ENCODE measurements at places on chromosomes 3 and 15.

- peak; percentile 26 for DNase-seq
Measured at GRCh38 chr15:31338879-31339557, 12.4 kb downstream of the KLF13 start.

- DNase-seq, result no peak
Measured at GRCh38 chr15:41881086-41881485, 12.8 kb downstream of the SPTBN5 start.

- DNase-seq, result no peak
Measured at GRCh38 chr3:126713199-126713598, 9.2 kb downstream of the CHCHD6 start.

DNA sequence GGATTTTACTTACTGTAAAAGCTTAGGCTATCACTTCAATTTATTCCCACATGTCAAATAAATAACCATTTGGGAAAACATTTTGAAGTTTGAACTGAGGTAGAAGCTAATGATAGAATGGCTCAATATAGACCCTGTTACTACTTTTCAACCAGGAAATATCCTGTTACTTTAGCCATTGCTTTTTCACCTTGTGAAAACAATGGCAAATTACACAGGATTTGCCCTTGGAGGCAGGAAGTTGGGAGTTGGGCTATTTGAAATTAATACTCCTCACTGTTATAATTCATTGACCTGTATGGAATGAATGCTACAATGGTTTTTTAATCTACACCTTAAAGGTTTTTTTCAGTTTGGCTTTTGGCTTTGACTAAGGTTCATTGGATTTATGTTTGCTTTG, 98.1 kb upstream of the UBE2E2 start:
- DNase-seq, result no peak

- no peak for DNase-seq
Measured at GRCh38 chr3:161781381-161781780, 284.8 kb downstream of the OTOL1 start.

GRCh38 chr3:190620886-190621608, 107.2 kb downstream of the IL1RAP start:
- no peak for DNase-seq

GRCh38 chr15:73700041-73700842, 16.1 kb downstream of the CD276 start:
- DNase-seq, result peak; percentile 76

- no peak for DNase-seq
Measured at GRCh38 chr3:154235330-154235729, 89.0 kb downstream of the DHX36 start.

DNA sequence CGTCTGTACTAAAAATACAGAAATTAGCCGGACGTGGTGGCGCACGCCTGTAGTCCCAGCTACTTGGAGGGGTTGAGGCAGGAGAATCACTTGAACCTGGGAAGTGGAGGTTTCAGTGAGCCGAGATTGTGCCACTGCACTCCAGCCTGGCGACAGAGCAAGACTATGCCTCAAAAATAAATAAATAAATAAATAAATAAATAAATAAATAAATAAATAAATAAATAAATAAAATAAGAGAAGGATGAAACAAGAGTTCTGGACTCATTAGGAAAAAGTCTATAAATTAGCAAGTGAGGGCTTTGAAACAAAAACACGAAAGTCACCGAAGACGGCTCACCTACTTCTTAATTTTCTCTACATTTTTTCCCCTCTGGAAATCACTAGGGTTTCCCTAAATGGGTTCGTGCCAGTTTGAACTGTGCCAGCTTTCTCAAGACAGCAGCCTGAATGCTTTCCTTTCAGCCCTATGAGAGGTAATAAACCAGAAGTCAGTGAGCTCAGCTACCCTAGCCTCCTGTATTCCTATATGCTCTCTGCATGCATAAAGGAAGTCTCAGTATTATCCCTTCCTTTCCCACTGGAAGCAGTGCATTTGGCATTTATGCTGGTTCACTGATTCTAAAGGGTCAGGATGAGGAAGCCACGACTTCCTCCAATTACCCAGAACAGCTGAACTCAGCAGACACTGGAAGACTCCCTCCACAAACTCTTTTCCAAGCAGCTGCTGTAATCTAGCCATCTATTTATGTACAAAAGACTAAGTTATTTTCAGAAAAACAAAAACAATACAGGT, 266.9 kb downstream of the ZBBX start:
- DNase-seq, result no peak

DNA sequence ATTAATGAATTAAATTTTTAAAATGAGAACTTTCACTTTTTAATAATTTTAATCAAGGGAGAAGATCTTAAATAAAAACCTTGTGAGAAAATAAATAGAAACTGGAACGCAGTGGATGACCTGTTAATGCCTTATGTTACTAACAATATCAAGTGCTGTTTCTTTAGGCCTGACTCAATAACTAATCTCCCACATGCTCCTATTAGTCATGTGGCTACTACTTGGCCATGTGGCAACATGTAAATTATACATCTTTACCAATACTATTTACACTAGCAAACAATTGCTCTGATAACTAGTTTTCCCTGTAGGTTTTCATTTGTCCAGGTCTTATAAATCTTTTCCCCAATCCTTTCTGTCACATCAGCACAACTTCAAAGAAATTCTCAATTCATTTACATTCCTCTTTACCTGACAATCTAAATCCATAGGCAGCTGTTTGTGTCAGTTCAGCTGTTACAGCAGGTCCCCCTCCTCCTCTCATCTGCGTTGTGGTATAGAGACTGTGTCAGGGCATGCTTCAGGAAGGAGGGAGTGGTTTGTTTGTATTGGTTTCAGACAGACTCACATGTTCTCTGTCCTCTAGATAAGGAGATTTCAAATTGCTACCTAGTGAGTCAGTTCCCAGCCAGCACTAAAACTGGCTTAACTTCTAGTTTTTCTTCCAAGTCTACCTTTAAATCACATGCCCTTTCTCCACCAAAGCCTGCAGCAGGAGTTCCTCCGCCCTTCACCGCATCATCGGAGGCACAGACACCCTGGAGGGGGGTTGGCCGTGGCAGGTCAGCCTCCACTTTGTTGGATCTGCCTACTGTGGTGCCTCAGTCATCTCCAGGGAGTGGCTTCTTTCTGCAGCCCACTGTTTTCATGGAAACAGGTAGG, 11.3 kb upstream of the C3orf52 start:
- peak; percentile 62 for DNase-seq

GRCh38 chr15:40087068-40087810, 21.4 kb downstream of the BMF start:
- no peak for DNase-seq

DNA sequence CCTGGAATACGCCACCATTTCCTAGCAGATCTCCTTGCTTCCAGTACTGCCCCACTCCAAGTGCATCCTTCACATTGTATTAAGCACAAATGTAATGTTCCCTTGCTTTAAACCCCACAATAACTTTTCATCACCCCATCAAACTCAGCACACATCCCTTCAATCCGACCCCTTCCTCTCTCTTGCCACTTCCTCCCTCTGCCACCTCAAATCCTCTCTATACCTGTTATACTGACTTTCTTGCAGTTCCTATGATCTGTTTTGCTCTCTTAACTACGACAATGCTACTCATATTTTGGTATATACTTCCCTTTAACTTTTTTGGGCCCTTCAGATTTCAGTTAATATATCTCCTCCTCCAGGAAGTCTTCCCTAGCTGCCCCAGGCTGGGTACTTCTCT, 14.1 kb downstream of the PARL start:
- no peak for DNase-seq

- DNase-seq, result peak; percentile 98
Measured at GRCh38 chr3:12663936-12664908, at the start of gene RAF1. TSS of gene RAF1 (minus strand) at chr3:12664117. CDS start at chr3:12618721, 45,396 bp downstream.

GRCh38 chr3:140288595-140288994, 353.6 kb downstream of the CLSTN2 start:
- DNase-seq, result no peak

GRCh38 chr3:122305818-122306621, 19.0 kb upstream of the CSTA start:
- DNase-seq, result no peak

- no peak for DNase-seq
Measured at GRCh38 chr3:9861626-9862130, 17.9 kb upstream of the RPUSD3 start.

DNA sequence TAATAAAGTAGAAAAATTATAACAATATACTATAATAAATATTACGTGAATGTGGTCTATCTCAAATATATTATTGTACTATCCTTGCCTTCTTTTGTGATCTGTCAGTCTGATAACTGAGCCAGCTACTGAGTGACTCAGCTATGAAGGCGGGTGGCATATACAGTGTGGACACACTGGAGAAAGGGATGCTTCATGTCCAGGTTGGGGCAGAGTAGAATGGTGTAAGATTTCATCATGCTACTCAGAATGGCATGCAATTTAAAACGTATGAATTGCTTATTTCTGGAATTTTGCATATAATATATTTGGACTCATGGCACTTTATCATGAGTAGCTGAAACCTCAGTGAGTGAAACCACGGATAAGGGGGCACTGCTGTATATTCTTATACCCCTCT, 172.9 kb upstream of the TBC1D5 start:
- no peak for DNase-seq

GRCh38 chr3:24305795-24306467, 188.7 kb downstream of the THRB start:
- no peak for DNase-seq

DNA sequence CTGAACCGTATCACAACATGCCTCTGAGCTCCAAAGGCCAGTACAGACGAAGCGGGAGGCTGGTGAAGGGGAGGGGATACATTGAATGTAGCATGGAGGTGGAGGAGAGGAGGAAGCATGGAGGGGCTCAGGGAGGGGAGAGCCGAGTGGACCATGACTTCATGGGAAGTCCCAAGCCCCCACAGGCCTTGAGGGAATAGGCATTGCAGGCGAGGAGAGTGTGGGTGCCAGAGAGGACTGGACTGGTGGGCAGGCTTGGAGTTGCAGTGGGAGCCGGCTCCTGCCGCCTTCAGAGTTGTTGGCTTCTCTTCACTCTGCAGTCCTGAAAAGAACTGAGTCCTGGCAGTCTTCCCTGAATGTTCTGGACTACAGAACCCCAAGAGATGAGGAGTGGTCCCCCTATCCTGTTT, 3.3 kb upstream of the RNU6-1 start:
- DNase-seq, result no peak

GRCh38 chr15:100914876-100915275, 4.3 kb upstream of the LRRK1 start:
- DNase-seq, result no peak

DNA sequence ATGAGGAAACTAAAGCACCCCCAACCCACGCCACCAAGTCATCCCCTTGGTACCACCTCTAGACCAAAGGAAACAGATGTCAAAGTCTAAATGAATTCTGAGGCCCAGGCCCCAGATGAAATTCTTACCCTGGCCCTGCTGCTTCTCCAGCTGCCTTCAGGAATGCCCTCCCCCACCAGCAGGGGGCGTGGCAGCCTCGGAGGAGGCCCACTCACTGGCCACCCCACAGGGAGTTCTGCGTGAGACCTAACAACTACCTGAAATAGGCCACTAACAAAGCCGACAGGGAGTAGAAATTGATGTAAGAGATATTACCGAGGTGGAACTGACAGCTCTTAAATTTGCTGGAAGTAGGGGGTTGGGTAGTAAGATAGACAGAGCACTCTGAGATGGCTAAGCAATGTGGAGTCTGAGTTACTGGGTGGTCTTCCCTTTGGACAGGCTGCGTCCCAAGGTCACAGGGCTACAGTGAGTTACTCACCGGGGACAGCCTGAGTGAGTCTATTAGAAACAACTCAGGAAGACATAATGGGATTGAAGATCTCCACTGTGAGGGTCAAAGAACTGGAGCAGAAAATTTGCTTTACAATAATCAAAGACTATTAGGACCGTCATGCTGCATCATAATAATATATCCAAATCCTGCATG, 240.7 kb downstream of the SHOX2 start:
- peak; percentile 18 for DNase-seq

DNA sequence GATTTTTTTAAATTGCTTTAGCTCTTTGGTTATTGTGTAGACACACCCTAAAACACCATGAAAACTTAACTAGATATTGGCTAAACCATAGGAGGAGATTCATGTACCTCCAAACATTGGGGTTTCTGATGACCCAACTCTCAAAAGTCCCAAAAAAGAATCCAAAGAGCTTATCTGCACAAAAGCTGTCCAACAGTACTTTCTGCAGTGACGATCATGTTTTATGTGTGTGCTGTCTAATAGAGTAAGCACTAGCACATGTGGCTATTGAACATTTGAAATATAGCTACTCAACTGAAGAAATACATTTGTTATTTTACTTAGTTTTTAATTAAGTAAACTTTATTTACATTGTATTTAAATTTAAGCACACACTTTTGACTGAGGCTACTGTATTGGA, 818.2 kb upstream of the LMCD1 start:
- DNase-seq, result no peak

DNA sequence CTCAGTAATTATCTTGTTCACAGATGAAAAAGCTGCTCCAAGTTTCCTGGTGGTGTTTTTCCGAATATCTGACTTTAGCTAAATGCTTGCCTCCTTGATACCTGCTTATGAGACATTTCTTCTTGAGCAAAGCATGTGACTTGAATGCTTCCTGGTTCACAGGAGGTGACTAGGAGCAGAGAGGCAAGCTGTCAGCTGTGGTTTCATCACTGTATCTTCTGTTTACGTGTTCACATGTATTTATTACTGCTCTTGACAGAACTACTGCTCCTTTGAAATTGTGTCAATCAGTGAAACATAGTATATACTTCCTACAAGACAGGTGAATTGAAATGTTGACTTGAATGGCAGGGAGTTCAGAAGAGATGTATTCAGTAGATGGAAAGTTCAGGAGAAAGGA, 8.9 kb upstream of the SPPL2A start:
- DNase-seq, result peak; percentile 4

GRCh38 chr3:13025090-13025489, 48.1 kb downstream of the IQSEC1 start:
- DNase-seq, result no peak

- no peak for DNase-seq
Measured at GRCh38 chr3:117801912-117802239, 1092.3 kb downstream of the TUSC7 start.

DNA sequence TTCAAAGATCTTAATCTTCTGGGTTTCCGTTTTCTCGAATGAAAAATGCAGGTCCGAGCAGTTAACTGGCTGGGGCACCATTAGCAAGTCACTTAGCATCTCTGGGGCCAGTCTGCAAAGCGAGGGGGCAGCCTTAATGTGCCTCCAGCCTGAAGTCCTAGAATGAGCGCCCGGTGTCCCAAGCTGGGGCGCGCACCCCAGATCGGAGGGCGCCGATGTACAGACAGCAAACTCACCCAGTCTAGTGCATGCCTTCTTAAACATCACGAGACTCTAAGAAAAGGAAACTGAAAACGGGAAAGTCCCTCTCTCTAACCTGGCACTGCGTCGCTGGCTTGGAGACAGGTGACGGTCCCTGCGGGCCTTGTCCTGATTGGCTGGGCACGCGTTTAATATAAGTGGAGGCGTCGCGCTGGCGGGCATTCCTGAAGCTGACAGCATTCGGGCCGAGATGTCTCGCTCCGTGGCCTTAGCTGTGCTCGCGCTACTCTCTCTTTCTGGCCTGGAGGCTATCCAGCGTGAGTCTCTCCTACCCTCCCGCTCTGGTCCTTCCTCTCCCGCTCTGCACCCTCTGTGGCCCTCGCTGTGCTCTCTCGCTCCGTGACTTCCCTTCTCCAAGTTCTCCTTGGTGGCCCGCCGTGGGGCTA, at the start of the genes B2M and PATL2:
Gene B2M (plus strand): TSS at position 422 of the 647 bp plus-strand sequence. CDS start 30 bp downstream, at position 452.
Gene PATL2 (minus strand): TSS at position 228 of the 647 bp plus-strand sequence. CDS start 34,833 bp downstream, outside the sequence.
- DNase-seq, result peak; percentile 98

GRCh38 chr15:35080226-35080625, 4.9 kb downstream of the NANOGP8 start:
- no peak for DNase-seq

GRCh38 chr15:74384881-74385643, 17.6 kb upstream of the CYP11A1 start:
- peak; percentile 51 for DNase-seq

All from CD4-positive, alpha-beta T cell treated with Interleukin-15 for 4 hours (primary cell).